Naive thymus-derived CD4-positive, alpha-beta T cell (primary cell): ENCODE measurements at places on chromosomes 2 and 18. TPM values are rescaled to one million over a fixed set of nuclear protein-coding genes. Genes with fewer than 3 reads are reported as not detected.

DNA sequence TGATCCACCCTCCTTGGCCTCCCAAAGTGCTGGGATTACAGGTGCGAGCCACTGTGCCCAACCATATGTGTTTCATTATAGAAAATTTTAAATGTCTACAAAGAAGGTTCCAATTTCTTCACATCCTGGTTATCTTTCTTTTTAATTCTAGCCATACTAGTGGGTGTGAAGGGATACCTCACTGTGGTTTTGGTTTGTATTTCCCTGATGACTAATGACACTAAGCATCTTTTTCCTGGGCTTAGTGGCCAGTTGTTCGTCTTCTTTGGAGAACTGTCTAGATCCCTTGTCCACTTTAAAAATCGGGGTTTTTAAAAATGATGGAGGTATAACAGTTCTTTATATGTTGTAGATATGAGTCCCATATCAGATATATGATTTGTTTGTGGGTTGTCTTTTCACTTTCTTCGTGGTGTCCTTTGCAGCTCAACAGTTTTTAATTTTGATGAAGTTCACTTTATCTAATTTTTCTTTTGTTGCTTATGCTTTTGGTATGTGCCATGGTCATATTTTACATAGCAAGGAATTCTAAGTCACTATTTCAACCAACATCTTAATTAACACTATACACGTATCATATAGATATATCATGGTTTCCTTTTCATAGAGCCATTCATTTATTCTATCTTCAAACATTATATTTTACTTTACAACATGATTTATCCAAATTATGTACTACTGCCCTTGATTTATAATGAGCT lies 135.0 kb upstream of the RIOK3 start:
- no peak for DNase-seq

Gene SNORC
- total RNA-seq = 1.6 TPM

DNA sequence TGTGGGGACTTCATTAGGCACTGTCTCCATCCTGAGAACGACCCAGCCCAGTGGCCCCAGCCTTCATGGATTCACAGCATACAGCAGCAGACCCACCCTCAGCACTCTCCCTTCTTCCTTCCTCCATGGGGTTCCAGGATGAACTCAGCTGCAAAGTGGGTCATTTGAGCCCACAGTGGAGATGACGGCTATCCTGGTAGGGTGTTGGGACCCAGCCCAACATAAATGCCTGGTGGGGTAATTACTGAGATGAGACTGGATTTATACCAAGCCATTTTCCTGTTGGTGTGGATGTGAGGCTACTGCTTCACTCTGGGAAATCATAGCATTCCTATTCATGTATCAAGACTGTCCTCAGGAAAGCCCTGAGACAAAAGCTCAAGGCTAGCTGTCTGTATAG lies 536.7 kb upstream of the TNP1 start:
- DNase-seq = no peak

Gene NTSR2
- not detected for total RNA-seq

DNA sequence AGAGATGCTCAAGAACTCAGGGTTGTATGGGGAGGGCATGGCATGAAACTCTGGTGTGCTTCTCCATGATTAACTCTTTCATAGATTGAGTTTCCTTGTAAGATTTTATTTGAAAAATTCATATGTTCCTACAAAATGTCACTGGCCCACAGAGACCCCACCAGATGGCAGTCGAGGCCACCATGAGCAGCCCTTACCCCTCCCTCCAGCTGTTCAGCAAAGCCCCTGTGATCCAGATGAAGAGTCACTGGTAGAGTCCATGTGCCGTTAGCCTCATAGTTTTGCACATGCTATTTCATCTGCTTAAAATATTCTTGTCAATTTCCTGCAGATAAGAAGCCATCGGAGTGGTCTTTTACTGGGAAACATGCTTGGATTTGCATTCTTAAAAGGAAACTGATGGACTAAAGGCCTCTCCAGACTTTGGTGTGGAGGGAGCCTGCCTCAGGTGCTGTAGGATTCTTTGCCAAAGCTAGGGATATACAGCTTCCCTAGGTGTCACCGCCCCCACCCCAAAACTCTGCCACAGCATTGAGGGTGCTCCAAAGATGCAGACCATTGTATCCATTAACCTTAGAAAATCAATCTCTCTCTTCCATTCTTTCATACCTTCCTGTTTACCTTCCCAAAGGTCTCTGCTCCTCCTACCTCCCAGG lies 18.8 kb downstream of the ZNF385B start:
- DNase-seq = no peak

Gene ALLC
- total RNA-seq = not detected

Gene GREB1L
- total RNA-seq = not detected

Gene NEU2
- total RNA-seq = not detected

DNA sequence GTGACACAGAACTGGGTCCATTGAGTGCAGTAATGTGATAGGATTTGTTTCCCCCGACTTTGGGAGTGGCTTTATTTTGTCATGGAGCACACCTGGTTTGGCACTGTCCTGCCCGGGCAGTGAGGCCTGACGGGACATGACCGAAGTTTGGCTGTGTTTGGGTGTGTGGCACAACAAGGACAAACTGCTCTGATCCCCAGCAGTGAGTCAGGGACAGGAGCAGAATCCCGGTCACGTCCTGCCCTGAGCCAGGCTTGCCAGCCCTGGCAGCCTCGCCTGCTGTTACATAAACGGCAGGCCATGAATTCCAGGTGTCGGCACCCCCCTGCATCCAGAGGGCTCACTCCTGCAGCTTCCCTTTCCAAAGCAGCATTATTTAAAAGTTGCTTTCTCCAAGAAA lies 45.7 kb downstream of the IMPA2 start:
- no peak for DNase-seq

DNA sequence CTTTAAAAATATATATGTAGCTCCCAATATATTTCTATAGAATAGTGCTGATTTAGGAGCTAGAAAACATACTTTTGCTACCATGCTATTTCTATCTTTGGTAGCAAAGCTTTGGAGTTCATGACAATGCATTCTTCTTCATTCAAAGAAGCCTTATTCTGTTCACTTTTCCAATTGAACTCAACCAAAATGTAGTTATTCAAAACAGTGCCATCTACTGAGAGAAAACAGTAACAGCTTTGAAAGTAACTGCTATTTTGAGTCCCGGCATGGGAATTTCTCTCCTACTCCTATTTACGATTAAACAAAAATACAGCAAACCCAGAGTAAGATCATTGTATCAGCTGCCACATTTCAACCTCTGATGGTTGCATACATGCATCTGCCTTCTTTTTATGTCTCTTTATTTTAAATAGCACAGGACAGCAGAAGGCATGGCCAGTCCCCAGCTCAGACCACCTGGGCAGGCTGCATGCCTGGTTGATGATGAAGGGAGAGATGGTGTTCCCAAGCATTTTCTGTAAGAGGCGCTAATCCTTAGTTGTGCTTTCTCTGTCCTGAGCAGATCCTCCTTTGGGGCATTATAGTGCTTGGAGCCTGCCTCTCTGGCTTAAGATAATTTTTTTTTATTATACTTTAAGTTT lies 69.7 kb upstream of the SULT1C3 start:
- DNase-seq = no peak

- peak; percentile 72 for DNase-seq
These were observed at the start of gene KLF7 for GRCh38 chr2:207165121-207166038. Gene KLF7, minus strand, starts transcription at chr2:207165948. Its CDS starts 380 bp downstream, at chr2:207165568.

- DNase-seq = no peak
These were observed 57.3 kb upstream of the TANK start for GRCh38 chr2:161102770-161103450.

Gene XIRP2
- not detected in 2 replicates for total RNA-seq

Gene COL6A3
- total RNA-seq = 2.7 TPM

GRCh38 chr2:128695646-128696220 lies 377.1 kb upstream of the HS6ST1 start:
- no peak for DNase-seq

DNA sequence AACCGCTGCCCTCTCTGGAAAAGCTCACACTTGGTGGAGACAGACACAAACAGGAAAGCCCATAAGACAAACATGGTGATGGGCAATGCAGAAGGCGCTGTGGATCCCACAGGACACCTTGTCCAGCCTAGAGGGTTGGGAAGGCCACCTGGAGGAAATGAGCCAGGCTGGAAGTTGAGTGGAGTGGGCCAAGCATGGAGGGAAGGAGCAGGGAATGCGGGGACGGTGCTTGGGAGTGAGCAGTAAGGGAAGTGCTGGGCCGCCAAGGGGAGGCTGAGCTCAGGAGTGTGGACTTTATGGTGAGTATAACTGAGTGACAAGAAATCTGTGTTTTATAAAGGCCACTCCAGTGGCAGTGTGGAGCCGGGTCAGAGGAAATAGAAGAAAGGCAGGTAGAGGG lies 2.8 kb upstream of the GRHL1 start:
- DNase-seq = no peak

DNA sequence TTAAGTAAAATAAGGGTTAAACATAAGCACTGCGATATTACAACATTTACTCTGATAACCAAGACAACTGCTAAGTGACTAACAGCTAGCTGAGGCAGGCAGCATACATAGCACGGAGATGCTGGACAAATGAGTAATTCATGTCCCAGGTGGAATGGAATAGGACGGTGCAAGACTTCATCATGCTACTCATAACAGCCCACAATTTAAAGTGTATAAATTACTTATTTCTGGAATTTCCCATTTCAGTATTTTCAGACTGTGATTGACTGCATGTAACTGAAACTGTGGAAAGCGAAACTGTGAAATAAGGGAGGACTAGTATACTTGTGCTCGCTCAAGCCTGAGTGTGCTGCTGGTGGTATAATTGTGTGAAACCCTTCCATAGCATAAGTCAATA lies 12.9 kb downstream of the IER3IP1 start:
- DNase-seq = no peak

- DNase-seq = no peak
These were observed 42.2 kb upstream of the ARHGAP15 start for GRCh38 chr2:143087033-143087432.

DNA sequence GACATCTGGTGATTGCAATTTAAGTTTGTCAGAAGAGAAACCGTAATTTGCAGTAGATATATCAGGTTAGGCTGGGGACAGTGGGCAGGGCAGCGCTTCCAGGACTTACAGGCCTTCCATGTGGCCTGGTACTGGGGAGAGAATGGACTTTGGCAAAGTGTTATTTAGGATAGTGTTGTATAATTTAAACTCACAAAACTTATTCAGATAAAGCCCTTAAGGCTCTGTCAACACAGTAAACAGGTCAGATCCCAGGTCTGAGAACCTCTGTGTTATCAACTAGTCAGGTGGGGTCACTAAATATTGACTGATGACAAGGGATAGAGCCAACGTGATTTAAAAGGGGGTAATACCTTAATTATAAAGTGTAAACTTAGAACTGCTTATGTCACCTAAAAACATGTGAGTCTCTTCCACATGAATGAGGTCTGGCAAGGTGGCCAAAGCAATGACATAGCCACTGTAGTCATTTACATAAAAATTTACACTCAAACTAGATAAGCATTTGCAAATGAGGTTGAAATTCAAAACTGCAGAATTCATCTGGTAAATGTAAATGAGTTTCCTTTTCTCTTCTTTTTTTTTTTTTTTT lies 80.2 kb upstream of the DNMT3A start:
- DNase-seq = no peak

GRCh38 chr18:63895190-63895589 lies 7.7 kb downstream of the SERPINB2 start:
- no peak for DNase-seq

DNA sequence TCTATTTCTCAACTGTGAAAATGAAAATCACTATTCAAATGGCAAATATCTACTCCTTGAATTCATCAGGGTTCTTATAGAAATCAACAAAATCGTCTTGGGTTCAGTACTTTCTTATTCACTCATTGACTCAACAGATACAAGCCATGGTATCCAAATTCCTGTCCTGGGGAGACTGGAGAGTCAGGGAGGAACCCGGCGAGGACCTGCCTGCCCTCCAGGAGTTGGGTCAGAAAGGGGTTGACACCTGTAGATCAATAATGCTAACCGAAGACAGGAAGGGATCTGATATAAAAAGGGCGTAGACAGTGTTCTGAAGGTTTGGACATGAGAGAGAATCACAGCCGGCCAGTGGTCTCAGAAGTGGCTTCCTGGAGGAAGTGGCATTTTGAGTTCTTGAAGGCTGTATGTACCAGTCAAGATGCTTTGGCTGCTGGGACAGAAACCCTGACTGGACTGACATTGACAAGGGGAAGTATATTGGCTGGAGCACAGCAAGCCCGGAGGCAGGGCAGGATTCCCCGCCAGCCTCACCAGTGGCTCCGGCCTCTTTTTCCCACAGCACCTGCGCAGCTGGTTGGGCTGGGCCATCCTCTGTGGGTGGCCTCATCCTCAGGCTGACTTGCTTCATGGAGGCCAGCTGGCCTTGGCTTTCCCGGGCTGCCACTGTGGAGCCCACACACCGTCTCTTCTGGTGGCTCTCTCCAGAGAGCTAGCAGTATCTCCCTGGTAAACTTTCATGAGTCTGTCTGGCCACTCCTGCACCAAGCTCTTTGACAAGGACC lies 3.0 kb downstream of the LRRFIP1 start:
- no peak for DNase-seq

DNA sequence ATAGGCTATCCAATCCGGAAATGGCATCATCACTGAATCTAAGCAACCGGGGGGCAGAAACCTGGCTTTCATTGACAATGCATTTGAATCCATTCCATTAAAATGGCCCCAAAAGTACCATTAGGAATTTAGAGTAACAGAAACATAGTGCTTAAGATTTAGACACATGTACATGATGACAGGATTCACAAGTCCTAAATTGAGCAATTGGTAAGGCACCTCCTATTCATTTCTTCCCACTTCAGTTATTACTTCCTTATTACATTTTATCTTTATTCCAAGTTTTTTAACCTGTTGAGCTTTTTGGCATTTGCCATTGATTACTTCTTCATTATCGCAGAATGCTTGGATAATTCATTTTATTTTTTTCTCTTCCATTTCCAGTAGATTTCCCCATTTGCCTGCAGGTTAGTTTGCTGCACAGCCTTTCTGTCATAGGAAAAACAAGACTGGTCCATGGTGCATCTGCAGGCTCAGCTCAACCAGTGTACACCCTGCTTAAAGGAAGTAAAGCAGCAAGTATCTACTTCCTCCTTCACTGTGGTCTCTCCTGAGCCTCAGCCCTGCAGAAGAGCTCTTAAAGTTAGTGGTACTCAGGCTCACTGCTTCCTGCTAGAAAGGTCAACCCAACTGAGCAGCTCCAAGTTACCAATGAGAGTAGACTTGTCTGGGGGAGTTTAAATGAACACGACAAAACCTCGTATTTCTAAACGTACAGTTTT lies 89.2 kb downstream of the DOCK10 start:
- DNase-seq = peak; percentile 49

Gene CFC1
- not detected for total RNA-seq

Gene SLC35G4
- not detected in 2 replicates for total RNA-seq

Gene GPR45
- total RNA-seq = not detected

Gene HMSD
- total RNA-seq = 2.0 and 5.1 TPM in 2 replicates

DNA sequence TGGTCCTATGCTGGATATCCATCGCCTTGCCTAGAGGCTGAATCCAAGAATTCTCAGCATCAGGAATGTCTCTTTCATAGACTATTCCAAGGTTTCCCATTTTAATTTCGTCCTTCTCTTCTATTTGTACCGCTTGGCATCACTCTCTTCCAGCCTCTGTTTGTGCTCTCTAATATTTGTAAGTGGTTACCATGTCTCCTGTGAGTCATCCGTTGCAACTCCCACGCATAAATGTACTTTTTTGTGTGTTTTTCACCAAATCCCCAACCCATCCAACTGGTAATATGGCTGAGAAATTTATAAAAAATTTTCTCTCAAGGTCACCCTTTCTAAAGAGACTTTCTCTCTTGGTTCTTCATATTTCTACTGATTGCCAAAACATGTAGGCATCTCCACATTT lies 21.8 kb downstream of the COLEC12 start:
- no peak for DNase-seq
